CD14-positive monocyte (primary cell): ENCODE measurements at places on chromosomes 6 and 20. TPM values are rescaled to one million over a fixed set of nuclear protein-coding genes. Genes with fewer than 3 reads are reported as not detected.

Gene CLDN20
- not detected for polyA plus RNA-seq

Gene TRDN
- not detected in 2 replicates for polyA plus RNA-seq

DNA sequence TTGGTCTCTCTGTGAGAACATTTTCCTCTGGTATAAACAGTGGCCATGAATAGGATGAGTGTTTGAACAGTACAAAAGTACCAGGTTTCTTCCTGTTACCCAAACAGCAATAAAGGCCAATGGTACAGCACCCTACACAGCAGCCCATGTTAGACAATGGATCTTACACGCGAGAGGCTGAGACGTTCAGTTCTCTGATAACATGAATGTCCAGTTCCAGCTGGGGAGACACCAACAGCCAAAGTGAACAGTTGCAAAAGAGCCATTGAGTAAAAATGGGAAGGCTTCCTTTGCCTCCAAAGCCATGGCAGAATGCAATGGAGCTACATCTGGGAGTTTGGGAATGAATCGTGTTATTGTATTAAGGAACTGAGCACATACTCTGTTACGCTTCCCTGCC is 246.8 kb upstream of the SGK1 start:
- DNase-seq: no peak
- H3K27ac ChIP-seq: no peak overlapping the region
- H3K27me3 ChIP-seq: no peaks in the 10 kb centered on the region
- H3K4me1 ChIP-seq: no peaks in the 10 kb centered on the region

Gene TTK
- not detected for polyA plus RNA-seq

DNA sequence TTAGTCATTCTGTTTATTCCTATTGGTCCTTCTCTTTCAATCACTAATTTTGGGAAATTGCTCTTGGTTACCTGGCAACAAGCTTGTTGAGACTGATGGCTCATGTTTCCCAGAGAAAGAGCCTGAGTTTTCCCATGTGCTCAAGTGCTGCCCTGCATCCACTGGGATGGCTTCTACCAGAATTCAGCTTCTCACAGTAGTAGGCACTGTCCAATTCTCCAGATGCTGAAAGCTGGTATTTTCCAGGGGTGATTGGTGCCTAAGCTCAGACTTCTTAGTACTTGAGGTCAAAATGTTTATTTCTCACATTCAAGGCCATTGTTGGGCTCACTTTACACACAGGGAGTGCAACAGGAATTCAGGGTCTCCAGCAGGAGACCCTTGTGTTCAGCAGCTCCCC is 29.1 kb upstream of the SLC2A12 start:
- no peaks in the 10 kb centered on the region for H3K36me3 ChIP-seq
- no peaks in the 10 kb centered on the region for H3K4me1 ChIP-seq
- no peak overlapping the region for H3K27ac ChIP-seq
- DNase-seq: no peak
